Colonic mucosa (tissue), 4 donors: ENCODE measurements at places on chromosomes 11 and 22.

DNA sequence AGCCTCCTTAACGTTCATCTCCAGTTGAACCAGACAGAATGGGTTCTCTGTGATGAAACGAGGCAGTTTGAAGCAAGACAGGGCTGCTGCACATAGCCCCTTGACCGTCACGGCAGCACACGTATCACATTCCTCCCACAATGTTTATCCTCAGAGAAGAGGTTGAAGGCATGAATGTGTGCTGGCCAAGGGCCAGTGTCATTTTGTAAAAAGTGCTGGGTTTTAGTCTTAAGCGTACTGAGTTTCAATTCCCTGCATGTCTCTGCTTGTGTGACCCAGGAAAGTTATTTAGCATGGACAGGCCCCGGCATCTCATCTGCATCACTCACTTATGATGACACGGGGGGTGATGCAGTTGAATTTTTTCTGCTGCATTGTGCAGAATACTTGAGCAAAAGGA lies 31.6 kb downstream of the TTC12 start:
- DNase-seq, result no peak

DNA sequence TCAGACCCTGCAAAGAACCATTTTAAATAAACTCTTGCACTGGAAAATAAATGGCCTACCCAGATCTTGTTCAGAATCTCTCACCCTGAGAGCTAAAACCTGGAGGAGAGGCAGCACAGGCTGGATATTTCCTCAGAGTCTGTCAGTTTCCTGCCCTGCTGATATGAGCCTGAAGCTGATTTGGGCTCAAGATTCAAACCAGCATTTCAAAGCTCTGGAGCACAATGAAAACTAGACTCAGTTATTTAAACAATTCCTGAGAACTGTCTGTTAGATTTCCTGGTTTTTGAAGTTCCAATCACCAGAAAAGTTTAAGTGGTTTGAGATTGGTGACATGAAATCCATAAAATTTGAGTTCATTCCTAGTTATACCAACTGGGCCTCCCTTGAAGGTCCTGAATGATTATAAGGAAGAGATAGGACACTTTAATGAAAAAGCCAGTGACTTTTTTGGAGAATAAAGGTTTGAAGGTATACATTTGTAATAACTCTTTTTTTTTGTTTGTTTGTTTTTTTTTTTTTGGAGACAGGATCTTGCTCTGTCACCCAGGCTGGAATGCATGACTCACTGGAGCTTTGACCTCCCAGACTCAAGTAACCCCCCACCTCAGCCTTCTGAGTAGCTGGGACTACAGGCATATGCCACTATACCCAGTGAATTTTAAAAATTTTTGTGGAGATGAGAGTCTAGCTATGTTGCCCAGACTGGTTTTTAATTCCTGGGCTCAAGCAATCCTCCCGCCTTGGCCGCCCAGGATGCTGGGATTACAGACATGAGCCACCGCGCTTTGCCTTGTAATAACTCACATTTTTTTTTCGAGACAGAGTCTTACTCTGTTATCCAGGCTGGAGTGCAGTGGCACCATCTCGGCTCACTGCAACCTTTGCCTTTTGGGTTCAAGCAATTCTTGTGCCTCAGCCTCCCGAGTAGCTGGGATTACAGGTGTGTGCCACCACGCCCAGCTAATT lies 8.0 kb upstream of the ESAM start:
- no peak for DNase-seq

DNA sequence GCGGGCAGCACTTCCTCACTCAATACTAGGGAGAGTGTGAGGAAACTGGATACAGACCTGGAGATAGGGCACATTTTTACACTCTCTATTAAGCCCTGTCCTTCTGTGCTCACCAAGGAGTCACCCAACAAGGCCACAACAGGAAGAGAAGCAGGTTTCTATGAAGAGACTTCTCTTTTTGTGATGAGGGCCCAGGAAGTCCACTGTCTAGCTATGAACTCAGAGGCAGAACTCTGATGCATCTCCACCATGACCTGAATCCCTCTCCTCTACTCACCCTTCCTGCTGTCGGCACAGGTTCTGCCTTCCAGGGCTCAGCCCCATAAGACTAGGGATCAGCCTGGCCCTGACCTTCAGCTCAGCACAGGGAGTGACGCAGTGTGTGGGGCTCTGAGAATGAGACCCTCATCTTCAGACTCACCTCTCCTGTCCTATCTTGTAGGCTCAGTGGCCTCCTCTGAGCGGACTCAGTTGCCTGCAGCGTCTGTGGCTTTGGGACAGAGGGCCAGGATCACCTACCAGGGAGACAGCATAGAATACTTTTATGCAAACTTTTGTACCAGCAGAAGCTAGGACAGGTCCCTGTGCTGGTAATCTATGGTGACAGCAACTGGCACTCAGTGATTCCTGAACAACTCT lies 49.3 kb upstream of the IGLL5 start:
- DNase-seq, result no peak

- no peak for DNase-seq
Observed at GRCh38 chr11:40125054-40125453, 1334.4 kb downstream of the LRRC4C start.

- DNase-seq, result no peak
Observed at GRCh38 chr11:75625991-75626888, 42.6 kb downstream of the MAP6 start.

DNA sequence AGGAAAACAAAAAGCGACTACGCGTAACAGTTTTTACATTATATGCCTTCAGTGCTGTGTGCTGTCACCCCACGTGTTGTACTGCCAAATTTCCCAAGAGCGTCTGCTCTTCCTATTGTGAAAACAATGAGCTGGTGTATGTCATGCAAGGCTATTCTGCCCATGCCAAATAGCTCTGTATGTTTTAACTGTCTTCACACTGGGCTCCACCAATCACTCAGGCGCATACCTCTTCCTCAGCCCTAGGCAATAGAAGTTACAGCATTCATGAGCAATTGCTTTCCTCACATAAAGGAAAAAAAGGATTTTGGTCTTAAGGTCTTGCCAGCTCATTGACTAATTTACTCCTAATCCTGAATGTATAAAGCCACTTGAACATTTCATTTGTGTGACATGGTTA lies 606.8 kb downstream of the NTM start:
- DNase-seq, result no peak

DNA sequence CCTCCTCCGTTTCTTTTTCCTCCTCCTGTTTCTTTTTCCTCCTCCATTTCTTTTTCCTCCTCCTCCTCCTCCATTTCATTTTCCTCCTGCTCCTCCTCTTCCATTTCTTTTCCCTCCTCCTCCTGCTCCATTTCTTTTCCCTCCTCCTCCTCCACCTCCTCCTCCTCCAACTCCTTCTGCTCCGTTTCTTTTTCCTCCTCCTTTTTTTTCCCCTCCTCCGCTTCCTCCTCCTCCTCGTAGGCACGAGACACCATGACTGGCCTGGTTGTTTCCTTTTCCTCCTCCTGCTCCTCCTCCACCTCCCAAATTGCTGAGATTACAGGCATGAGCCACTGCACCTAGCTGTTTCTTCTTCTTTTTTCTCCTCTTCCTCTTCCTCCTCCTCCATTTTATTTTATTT lies 25.6 kb upstream of the DRICH1 start:
- DNase-seq, result no peak

- DNase-seq, result no peak
Observed at GRCh38 chr22:49889071-49889470, 29.2 kb downstream of the ALG12 start.

DNA sequence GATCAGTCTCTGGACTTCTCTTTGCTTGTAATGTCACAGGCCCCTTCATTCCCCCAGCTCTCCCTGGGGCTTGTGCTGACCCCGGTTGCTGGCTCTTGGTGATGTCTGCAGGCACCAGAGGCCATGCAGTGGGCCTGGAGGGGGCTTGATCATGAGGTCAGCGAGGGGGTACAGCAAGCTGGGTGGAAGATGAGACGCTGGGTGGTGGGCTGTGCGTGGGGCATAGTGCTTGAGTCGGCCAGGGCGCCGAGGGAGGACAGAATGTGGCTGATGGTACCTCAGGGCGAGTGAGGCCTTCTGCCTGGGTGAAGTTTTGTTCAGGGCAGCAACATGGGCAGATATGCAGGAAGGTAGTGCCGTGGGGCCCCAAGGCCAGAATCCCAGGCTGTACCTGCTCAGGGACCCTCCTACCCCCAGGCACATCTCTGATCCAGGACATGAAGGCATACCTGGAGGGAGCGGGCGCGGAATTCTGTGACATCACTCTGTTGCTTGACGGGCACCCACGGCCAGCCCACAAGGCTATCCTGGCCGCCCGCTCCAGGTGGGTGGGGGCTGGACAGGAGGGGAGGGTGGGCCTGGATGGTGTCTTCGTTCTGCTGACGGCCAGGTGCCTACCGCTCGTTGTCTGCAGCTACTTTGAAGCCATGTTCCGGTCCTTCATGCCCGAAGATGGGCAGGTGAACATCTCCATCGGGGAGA lies 6.4 kb downstream of the THAP7 start:
- DNase-seq, result no peak

DNA sequence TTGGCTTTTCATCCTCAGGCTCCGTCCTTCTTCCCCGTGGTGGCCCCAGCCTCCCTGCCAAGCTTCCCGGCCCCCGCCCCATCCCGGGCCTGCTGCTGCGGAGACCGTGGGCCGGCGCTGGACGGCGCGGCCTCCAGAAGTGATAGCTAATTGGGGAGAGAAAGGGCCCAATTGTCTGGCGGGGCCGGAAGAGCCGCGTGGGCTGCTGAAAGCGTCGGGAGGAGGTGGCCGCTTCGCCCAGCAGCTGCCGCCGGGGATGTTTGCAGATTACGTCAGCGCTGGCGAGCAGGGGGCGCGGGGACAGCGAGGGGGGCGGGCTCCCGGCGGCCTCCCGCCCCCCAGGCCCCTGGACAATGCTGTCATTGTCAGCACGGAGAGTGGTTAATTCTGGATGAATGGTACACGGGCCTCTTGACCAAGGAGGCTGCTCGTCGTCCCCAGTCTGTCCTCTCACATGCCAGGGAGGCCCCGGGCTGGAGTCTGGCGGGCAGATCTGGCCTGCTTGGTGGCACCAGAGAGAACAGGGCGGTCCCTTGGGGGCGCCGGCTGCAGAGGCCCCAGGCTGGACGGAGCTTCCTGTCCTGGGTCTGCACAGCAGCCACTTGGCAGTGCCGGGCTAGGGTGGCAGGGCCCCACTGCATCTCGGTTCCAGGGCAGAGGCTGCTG lies 1.6 kb downstream of the SMIM38 start:
- DNase-seq, result no peak

DNA sequence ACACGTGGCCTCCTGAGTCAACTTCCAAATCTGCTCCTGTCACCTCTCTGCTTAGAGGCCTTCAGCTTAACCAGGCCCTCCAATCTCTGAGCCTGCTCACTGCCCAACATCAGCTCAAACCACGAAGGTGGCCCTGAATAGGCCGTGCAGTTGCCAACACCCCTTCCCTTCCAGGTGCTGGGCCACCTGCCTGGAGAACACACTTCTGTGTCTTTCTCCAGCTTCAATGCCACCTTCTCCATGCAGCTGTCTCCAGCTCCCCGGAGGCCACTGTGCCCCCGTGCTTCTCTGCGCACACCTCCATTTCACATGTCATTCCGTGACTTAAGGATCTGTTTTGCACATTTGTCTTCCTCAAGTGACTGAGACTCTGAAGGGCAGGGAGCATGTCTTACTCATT lies 5.3 kb downstream of the RELA start:
- DNase-seq, result no peak

DNA sequence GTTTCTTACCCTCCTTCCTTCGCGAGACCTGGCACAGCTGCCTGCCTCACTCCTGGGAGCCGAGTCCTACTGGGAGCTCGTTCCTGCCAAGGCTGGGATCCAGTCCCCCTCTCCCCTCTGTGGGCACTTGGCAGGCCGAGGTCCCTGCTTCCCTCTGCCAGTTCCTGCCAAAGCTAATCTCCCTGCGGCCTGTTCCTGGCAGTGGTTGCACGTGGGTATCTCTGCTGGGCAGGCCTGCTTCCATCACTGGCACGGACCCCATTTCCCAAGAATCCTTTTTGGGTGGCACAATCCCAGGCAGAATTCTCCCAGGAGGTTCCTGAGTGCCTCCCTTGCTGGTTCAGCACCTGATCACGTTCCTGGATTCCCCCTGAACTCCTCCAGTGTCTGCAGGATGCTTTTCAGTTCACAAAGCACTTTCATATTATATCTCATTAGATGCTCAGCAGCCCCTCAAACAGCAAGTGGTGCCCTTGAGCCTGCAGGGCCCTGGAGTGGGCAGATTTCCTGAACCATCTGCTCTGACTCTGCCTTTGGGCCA lies 96.5 kb downstream of the RRM1 start:
- DNase-seq, result no peak

DNA sequence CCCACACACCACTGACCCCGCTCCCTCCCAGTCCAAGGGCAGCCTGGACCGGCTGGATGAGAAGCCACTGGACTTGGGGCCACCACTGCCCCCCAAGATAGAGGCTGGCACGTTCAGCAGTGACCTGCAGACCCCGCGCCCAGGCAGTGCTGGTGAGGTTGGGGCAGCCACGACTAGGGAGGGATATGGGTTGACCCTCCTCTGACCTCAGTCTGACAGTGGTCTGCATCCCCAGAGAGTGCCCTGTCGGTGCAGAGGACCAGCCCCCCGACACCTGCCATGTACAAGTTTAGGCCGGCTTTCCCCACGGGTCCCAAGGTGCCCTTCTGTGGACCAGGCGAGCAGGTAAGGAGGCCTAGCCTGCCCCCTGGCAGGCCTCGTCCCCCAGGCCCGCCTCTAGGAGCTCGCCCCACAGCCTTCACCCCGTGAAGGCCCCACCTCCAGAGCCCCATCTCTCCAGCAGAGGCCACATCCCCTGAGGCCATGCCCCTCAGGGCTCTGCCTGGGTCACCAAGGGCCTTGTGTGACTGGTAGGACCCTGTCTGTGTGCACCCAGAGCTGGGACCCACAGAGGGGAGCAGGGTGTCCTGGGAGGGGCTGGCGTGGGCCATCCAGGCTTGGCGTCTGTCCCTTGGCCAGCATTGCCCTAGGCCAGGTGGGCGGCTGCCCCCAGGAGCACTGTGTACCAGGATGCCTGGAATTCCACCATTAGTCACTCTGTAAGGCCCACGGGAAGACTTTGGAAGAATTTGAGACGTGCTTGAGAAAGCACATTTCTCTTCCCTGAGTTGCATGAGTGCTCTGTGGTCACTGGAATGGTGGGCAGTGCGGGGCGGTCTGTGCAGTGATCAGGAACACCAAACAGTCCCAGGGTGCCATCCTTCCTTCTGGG lies 9.4 kb downstream of the CCDC188 start:
- no peak for DNase-seq

GRCh38 chr11:27470166-27470565 lies 2.4 kb downstream of the LGR4 start:
- DNase-seq, result no peak
